ENCODE measurements at places on chromosomes 3 and 15.

DNA sequence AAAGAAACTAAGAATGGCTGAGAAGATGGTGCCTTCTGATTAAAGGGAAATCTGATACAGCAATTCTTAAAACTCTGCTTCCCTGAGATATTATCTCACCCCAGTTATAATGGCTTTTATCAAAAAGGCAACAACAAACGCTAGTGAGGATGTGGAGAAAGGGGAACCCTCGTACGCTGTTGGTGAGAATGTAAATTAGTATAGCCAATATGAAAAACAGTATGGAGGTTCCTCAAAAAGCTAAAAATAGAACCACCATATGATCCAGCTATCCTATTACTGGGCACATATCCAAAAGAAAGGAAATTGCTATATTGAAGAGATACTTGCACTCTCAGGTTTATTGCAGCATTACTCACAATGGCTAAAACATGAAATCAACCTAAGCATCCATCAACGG, 65.1 kb downstream of the GOLIM4 start:
- no peaks in the 10 kb centered on the region for H3K27me3 ChIP-seq
- H3K27ac ChIP-seq = no peak overlapping the region
- no peak for DNase-seq
- peaks cover 13% of the 10 kb centered on the region for H3K4me1 ChIP-seq
- H3K36me3 ChIP-seq = peaks cover 8% of the 10 kb centered on the region

DNA sequence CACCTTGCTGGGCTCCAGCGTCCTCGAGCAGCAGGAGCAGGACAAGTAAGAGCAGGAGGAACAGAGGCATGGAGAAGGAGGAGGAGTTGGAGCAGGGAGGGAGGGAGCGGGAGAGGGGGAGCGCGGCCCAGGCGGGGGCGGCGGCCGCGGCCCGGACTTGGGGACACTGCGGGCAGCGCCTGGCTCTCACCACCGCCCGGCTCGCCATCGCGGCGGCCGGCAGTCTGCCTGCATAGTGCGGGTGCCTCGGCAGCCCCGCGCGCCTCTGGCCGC, 440 bp downstream of the DCBLD2 start:
- peaks cover 32% of the 10 kb centered on the region for H3K27me3 ChIP-seq
- DNase-seq = no peak
- H3K4me1 ChIP-seq = peaks cover 12% of the 10 kb centered on the region
- H3K4me3 ChIP-seq = peak overlapping the region; percentile 84

GRCh38 chr15:83588441-83588840, 65.5 kb upstream of the ADAMTSL3 start:
- no peaks in the 10 kb centered on the region for H3K36me3 ChIP-seq
- DNase-seq = no peak
- no peak overlapping the region for H3K4me3 ChIP-seq
- no peaks in the 10 kb centered on the region for H3K4me1 ChIP-seq

DNA sequence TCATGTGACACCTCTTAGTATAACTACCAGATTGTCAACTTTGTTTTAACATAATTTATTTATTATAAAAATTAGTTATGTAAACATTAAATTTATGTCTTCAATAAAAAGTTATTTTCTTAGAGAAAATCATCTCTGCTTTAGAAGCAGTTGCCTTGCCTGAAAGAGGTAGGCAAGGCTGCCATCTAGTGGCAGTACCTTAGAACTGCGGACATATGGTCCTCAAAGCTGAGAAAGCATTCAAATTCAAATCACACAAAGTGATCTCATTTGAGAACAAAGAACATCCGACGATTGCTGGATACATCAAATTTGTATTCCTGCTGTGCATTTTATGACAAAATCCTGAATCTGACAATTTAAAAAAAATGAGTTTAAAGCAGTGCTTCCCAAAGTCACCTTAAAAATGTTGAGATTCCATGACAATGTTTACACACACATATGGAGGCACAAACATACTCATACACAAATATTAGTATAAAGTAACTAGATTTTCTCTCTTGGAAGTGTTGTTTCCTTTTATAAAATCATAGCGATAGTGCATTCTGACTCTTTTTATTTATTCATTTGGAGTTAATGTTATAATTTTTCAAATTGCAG, 617.4 kb downstream of the CADM2 start:
- peak; percentile 14 for DNase-seq
- H3K36me3 ChIP-seq = no peaks in the 10 kb centered on the region
- no peaks in the 10 kb centered on the region for H3K4me1 ChIP-seq
- no peak overlapping the region for H3K4me3 ChIP-seq
- no peaks in the 10 kb centered on the region for H3K27me3 ChIP-seq
- H3K27ac ChIP-seq = no peak overlapping the region

- peaks cover 10% of the 10 kb centered on the region for H3K27me3 ChIP-seq
- H3K36me3 ChIP-seq = no peaks in the 10 kb centered on the region
- no peak for DNase-seq
- H3K4me1 ChIP-seq = no peaks in the 10 kb centered on the region
These were observed 47.4 kb downstream of the MRPL46 start for GRCh38 chr15:88419830-88420229.

GRCh38 chr15:70633103-70633831, 130.1 kb downstream of the UACA start:
- no peak for DNase-seq
- no peaks in the 10 kb centered on the region for H3K36me3 ChIP-seq
- no peak overlapping the region for H3K27ac ChIP-seq

GRCh38 chr3:112097378-112097777, 11.2 kb downstream of the C3orf52 start:
- DNase-seq = no peak
- no peaks in the 10 kb centered on the region for H3K27me3 ChIP-seq
- no peak overlapping the region for H3K4me3 ChIP-seq
- peak overlapping the region; percentile 56 for H3K27ac ChIP-seq
- H3K4me1 ChIP-seq = peaks cover 36% of the 10 kb centered on the region

GRCh38 chr3:122786066-122786465, 7.6 kb downstream of the HSPBAP1 start:
- no peaks in the 10 kb centered on the region for H3K36me3 ChIP-seq
- DNase-seq = no peak
- H3K4me3 ChIP-seq = no peak overlapping the region
- H3K27me3 ChIP-seq = no peaks in the 10 kb centered on the region

GRCh38 chr3:170058127-170058526, 20.3 kb downstream of the GPR160 start:
- peaks cover 43% of the 10 kb centered on the region for H3K4me1 ChIP-seq
- H3K36me3 ChIP-seq = peaks cover 2% of the 10 kb centered on the region
- H3K27me3 ChIP-seq = no peaks in the 10 kb centered on the region
- H3K27ac ChIP-seq = no peak overlapping the region
- no peak for DNase-seq
- no peak overlapping the region for H3K4me3 ChIP-seq

GRCh38 chr15:40990080-40990479, 36.8 kb downstream of the CHAC1 start:
- peaks cover 19% of the 10 kb centered on the region for H3K4me1 ChIP-seq
- H3K4me3 ChIP-seq = no peak overlapping the region
- no peaks in the 10 kb centered on the region for H3K27me3 ChIP-seq
- DNase-seq = no peak
- H3K36me3 ChIP-seq = peaks cover 43% of the 10 kb centered on the region

DNA sequence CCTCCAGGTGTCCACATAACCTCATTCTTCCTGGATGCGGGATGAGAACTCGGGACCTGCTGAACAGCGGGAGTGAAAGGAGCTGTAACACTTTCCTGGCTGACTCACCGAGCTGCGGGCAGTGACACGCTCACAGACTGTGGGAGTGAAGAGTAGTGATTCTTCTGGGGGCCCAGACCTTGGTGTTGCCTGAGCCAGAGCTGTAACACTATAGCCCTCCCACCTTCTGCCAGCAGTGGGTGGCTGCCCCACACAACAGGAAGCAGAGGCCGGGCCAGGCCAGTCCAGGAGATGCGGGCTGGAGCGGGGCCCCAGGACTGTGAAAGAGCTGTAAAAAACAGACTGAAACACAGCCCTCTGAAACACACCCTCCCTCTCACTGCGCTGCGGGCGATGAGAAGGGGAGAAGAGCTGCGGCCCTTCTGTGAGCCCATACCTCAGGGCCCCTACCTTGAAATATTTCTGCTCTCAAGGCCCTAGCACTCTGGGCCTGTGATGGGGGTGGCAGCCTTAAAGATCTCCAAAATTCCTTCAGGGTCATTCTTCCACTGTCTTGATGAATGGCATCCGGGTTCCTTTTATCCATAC, 464.0 kb upstream of the CCDC54 start:
- H3K4me3 ChIP-seq = no peak overlapping the region
- H3K36me3 ChIP-seq = no peaks in the 10 kb centered on the region
- H3K4me1 ChIP-seq = no peaks in the 10 kb centered on the region

- H3K4me3 ChIP-seq = no peak overlapping the region
- H3K4me1 ChIP-seq = no peaks in the 10 kb centered on the region
- H3K27me3 ChIP-seq = peaks cover 1% of the 10 kb centered on the region
- DNase-seq = no peak
These were observed 21.8 kb upstream of the KCNMB2 start for GRCh38 chr3:178514401-178514800.
